ENCODE measurements at places on chromosomes 3 and 15. TPM values are rescaled to one million over a fixed set of nuclear protein-coding genes. Genes with fewer than 3 reads are reported as not detected.

The TRIM71 gene
- total RNA-seq = 7.9 TPM

The MEIS2 gene
- total RNA-seq = 36.1 TPM

The TWF2 gene
- total RNA-seq = 108 TPM

The KBTBD8 gene
- 2.4 TPM for total RNA-seq

The PLSCR5 gene
- total RNA-seq = 98.5 TPM

Measured in placental epithelial cell (primary cell).